ENCODE measurements at places on chromosomes 6 and 20.
A peak's percentile ranks its signal among the peaks of the same experiment; 100 is the strongest.

GRCh38 chr6:118789954-118790353 is 104.0 kb upstream of the ASF1A start:
- no peak for DNase-seq

DNA sequence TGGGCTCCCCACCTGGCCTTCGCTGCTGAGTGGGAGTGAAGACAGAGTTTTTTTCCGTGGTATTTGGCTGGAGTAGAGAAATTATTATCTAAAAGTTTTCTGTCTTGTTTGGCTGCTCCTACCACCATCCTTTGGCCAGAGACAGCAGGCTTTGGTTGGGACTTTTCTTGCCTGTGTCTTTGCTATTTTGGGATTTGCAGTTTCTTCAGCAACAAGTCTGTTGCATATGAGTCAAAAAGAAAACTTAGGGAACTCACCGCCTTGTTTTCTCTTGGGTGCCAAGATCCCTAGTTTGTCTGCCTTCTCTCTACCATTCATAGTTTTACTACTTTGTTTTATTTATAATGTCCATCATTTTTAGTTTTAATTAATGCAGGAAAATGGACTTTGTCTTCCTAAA is 683.8 kb downstream of the DOK5 start:
- DNase-seq, result no peak

GRCh38 chr6:67361264-67361663 is 1273.8 kb upstream of the ADGRB3 start:
- no peak for DNase-seq

GRCh38 chr20:62485062-62485700 is 9.4 kb upstream of the GATA5 start:
- peak; percentile 59 for DNase-seq

DNA sequence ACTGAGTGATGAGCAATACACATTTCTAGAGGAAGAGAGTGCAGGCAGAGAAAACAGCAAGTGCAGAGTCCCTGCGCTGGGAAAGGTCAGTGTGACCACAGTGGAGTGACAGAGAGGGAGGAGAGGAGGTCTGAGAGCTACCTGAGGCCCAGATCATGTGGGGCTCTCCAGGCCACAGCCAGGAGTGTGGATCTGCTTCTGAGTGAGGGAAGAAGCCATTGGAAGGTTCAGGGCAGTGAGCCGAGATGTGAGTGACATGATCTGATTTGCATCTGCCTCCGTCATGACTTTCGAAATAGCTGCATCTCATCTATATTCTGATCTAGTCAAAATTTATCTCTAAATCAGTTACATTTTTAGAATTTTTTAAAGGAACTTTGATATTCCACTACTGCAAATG is 367.1 kb downstream of the PREX1 start:
- no peak for DNase-seq

DNA sequence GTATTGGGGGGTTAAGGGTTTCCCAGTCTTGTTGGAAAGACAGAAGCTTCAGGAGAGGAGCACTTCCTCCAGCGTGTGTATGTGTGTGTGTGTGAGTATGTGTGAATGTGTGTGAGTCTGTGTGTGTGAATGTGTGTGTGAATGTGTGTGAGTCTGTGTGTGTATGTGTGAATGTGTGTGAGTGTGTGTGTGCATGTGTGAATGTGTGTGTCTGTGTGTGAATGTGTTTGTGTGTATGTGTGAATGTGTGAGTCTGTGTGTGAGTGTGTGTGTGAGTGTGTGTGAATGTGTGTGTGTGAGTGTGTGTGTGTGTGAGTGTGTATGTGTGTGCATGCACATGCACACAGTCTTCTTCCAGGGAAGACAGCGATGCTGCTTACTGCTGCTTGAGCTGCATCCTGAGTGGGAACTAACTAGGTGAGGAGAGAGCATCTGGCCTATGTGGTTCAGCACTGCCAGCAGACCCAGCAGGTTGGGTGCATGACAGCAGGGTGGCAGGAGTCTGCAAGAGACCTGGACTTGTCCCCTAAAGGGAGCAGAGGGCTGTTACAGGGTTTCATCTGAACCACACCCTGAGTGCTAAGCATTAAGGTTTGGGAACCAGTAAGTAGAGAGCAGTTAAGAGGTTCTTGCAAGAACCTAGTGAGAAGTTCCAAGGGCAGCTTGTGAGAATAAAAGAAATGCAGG is 22.7 kb upstream of the CCND3 start:
- DNase-seq, result no peak

GRCh38 chr20:1734269-1734858 is 76.8 kb upstream of the SIRPG start:
- DNase-seq, result no peak

Measured in left ventricle myocardium superior (tissue), 1 donor.